ENCODE measurements at places on chromosomes 3 and 15.

- peak; percentile 30 for DNase-seq
Observed at GRCh38 chr15:99605490-99605931, 39.7 kb downstream of the MEF2A start.

GRCh38 chr3:133113927-133114597 lies 75.9 kb downstream of the TMEM108 start:
- no peak for DNase-seq

DNA sequence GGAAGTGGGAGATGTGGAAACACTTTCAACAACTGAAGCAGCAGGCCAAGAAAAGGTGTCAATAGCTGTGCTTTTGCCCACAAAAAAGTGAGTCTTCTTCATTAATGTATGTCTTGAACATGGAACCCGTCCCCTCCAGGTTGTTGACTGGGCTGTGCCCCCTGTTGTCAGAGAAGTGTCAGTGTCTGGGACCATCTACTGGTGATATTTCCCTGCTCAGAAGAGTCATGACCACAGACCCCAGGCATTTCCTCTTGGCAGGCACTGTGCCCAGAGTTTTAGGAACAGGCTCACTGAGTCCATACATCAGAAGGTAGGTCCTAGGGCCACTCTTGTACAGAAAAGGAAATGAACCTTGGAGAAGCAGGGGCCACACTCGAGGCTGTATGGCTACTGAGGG lies 54.8 kb upstream of the LARS2 start:
- DNase-seq, result peak; percentile 8

DNA sequence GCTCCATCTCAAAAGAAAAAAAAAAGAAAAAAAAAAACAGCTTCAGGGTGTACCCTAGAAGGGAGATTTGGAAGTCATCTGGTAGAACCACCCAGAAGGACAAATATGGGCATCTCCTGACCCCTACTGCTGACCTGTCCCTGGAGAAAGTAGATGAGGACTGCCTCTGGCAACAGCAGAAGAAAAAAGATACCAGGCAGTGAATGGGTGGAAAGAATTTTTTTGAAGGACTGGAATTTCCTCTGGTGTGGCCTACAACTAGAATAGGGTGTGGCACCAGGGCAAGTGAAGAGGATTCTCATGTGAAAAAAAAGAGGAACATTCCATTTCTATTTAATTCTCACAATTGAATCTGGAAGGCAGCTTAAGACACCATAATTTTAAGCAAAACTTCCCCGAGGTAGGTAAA lies 3.1 kb downstream of the ANXA2 start:
- peak; percentile 46 for DNase-seq

GRCh38 chr15:48989170-48989569 lies 25.5 kb upstream of the SHC4 start:
- no peak for DNase-seq

- DNase-seq, result peak; percentile 77
Observed at GRCh38 chr3:42683875-42684598, 1.3 kb upstream of the KLHL40 start.

DNA sequence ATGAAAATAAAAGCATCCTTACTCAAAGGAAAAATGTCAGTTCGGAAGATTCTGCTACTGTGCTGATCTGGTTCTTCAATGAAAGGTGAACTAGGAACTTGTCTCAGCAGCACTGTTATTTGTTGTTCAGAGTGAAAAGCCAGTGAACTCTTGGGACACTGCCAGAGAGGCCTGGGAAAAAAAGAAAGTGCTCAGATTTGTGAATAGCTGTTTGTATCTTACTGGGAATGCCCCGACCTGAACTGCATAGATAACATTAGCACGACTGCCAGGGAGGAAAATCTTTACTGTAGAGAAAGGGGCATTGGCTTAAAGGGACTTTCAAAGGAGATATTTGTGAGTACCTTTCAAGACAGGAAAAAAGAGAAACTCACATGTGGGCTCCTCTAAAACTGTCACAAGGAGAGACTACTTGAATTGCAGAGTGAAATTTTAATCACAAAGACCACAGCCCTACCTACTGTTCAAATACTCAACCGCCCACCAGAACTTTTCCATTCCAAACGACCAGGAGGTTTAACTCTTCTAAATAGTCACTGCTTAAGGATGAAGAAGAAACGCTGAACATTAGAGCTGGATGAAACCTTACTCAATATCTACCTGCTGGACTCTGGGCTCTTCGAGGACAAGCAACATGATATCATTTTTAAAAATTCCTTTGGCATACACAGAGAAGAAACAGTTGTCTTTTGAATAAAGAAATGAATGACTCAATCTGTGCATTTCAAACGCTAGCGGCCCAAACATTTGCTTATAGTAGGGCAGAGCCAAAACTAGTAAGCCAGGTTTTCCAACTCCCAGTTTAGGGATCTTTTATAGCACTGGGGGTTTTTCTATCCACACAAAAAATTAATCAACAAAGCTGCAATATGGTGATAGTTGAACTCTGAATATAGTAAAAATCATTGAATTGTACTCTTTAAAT lies 13.4 kb downstream of the TAMM41 start:
- no peak for DNase-seq

DNA sequence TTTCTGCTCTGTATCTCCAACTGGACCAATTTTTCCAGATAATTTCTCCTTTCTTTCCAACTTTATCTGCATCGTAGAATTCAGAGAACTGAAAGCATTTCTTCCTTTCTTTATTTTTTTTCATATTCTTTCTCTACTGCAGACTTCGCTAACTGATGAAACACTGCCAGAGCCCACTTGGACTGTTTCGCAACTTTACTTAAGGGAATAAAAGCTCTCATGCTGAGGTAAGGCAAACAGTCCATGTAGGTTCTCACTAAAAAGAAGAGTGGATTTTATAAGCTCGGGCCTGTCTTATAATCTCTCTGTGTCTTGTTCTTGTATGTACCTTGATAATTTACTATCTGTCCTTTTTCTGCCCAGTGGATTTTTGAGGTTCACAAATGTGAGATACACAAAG lies 163.5 kb downstream of the CNTN4 start:
- no peak for DNase-seq

DNA sequence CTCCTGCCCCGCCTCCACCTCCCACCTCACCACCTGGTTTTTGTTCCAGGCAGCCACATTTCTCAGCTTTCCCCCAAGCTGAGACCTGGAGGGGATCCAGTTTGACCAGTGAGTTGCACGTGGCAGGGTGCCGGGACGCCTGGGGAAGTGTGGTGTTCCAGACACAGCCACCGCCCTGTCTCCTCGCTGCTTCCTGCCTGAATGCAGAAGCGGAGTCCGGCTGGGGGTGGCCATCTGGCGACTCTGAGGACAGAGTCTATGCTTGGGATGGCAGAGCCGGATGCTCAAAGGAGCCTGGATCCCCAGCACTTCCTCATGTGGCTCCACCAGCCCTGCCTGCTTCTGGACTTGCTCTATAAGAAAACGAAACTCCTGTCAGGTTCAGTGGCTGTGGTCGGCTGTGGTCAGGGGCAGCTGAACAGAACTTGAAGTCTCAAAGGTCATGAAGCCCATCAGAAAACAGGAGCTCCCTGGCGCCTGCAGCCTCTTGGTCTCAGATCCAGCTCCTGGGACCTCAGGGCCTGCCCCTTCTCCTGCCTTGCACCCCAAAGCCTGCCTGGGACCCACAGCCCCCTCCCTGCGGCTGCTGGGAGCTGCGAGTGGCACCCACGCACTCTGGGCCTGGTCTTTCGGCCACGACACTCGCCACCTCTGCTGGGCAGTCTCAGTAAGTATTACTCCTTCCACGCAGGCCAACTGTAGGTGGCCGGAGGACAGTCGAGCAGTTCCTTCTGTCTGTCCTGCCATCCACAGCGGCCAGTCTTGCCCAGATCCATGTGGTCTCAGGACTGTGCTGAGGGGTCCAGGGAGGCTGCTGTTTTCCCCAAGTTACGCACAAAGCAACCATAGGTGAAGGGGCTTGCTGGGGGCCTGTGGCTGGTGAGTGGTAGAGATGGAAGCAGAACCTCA lies 112.8 kb upstream of the MEF2A start:
- DNase-seq, result no peak

DNA sequence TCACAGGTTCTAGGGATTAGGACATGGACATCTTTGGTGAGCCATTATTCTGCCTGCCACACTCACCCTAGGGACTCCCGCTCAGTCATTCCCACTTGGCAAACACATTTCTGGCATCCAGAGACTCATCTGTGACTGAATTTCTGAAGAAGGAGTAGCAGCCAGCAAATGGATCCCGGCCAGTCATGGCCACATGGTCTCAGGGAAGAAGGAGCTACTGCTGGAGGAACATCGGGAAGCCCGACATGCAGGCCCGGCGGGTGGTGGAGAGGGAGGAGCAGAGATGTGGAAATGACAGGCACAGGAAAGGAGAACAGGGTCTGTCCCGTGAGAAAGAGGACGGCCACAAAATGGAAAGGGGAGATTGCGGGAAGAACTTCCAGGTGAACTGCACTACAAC lies 65.4 kb downstream of the SEMA5B start:
- no peak for DNase-seq

DNA sequence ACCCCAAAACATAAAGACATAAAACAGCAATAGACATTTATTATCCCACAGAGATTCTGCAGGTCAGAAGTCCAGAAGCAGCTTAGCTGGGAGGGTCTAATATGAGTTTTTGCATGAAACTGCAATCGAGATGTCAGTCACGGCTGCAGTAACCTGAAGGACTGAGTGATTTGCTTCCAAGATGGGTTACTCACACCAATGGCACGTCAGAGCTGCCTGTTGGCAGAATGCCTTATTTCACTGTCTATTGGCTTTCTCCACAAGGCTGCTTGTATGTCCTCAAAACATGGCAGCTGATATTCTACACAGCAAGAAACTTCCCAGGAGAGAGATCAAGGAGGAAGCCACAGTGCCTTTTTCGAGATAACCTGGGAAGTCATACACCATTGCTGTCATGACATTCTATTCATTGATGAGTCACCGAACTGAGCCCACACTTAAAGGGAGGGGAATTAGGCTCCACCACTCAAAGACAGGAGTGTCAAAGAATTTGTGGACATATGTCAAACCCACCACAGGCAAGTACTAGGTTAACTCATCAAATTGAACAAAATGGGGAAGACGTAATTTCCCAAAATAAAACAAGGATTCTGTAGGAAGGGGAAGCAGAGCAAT lies 122.2 kb downstream of the SYNPR start:
- DNase-seq, result no peak

GRCh38 chr3:65713016-65713415 lies 325.7 kb downstream of the MAGI1 start:
- peak; percentile 37 for DNase-seq

GRCh38 chr3:36663666-36664291 lies 100.6 kb downstream of the DCLK3 start:
- peak; percentile 53 for DNase-seq

DNA sequence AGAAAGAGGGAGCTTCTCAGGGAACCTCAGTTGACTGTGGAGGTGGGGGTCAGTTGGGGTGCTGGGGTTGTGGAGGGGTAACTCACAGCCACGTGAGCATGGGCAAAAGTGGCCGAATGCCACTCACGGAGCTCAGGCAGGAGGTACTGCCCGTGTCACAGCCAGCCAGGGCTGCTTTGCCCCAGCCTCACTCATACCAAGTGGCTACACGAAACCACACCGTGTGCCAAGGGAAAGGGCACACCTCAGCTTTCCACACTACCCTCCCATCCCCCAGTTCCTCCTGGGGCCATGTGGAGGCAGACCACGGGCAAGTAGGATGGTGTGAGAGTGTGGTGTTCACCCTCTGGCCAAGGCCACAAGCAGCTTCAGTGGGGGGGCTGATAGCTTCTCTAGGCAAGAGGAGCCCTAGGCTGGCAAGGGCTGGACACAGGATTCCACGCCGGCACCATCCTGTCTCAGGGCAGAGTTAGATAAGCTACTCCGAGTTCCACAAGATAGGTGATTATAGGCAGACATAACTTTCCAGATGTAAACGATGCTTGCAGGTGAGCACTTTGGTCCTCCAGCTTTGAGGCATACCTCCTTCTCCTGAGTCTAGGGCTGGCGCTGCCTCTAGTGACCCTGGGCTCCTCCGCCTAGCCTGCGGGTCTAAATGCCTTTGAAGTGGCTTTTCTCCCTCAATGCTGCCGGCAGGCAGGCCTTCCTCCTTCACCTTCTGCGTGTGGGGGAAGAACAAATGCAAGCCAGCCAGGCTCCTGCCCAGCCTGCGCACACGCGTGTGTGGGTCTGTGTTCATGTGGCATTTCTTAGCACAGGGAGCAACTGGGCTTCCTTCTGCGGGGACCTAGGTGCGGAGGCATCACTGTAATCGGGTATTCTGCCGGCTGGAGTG lies 25.0 kb downstream of the RGMA start:
- no peak for DNase-seq

DNA sequence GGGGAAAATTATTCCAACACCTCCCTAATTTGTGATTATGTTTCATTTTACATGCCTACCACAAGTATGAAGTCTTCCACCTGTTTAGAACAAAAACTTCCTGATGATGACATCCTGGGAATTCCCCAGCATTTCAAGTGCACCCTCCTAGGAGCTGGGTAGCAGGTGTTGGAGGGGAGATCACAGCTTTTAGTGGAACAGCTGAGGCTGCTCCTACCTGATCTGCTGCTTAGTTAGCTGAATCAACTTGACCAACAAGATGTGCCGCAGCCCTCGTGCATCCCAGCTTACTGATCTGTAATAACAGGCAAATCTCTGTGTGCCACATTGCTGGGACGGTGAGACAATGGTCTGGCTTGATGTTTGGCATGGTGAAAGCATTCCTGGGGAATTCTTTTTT lies 29.7 kb downstream of the TRAK1 start:
- DNase-seq, result no peak

- peak; percentile 85 for DNase-seq
Observed at GRCh38 chr3:141407047-141407446, 38.7 kb downstream of the ZBTB38 start.

DNA sequence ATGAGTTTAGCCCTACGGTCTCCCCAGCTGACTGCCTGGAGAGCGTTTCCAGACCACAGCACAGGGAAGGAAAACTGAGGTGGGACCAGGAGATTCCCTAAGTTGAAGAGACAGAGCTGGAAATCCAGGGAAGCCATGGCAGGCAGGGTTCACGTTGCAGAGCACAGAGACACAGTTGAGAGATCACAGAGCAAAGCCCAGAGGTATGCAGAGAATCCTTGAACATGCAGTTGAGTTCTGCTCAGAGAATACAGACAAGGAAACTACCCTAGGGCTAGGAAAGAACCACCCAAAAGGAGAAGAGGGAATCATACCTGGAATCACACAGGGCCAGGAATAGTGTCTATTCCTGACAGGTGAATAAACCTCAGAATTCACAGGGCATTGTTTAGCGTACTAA lies 14.3 kb downstream of the SLC28A1 start:
- no peak for DNase-seq

DNA sequence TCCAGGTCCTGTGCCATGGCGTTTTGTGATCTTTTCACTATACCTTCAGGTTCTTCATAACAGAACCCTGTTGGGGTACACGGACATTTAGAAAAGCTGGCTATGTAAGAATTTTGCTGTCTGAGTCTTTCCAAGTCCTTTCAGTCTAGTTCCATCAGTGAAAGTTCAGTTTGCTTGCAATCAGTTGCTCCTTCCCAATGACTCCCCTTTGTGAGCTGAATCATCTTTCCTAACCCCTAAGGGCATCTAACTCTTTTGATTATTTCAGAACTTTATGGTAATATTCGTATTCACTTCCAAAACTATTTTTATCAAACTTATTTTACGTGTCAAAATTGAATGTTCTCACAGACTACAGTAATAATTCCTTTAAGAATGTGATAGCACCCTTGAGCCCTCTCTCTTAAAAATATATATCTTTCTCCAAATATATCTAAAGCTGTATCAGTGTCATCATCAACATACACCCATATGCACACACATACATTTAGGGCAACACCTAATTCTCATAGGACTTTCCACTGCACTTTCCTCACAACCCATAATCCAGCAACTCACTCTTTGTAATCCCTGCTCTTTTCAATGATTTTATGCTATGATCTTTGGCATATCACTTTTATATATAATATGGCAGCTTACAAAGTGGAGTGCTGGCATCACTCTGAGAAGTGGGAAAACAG lies 263.7 kb downstream of the GBE1 start:
- DNase-seq, result no peak

- no peak for DNase-seq
Observed at GRCh38 chr3:125194849-125195601, 17.5 kb downstream of the SLC12A8 start.
